ENCODE measurements at places on chromosomes 7 and 10. TPM values are rescaled to one million over a fixed set of nuclear protein-coding genes. Genes with fewer than 3 reads are reported as not detected.

The CALN1 gene
- total RNA-seq: 0.25 TPM

GRCh38 chr10:32004161-32004591 is 52.0 kb downstream of the KIF5B start:
- H3K4me3 ChIP-seq: no peak overlapping the region
- peaks cover 9% of the 10 kb centered on the region for H3K36me3 ChIP-seq
- H3K27me3 ChIP-seq: no peaks in the 10 kb centered on the region
- no peak overlapping the region for H3K27ac ChIP-seq
- no peak for DNase-seq

DNA sequence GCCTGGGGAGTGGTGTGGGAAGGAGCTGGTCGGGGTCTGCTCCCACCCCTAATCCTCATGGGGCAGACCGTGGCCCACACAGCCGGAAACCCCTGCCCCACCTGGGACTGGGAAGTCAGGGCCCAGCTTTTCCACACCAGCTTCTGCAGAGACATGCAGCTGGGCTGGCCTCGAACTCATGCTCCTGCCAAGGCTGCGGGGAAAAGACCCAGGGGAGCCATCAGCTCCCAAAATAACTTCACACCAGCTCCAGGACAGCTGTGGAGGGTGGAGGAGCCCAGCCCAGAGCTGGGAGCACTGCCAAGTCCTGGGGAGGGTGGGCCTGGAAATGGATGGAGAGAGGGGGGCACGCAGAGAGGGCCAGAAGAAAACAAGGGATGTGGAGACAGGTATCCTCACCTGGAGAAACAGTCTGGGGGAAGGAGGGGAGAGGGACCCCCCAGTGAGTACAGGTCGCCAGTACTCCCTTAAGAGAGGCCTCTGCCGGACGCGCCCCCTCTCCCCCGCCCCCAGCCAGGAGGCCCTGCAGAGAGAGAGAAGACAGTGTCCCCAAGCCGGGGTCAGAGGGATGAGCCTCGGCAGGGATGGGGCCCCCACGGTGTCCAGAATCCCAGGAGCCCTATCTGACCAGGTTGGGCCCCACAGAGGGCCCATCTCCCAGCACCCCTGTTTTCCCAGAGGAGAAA is 11.5 kb upstream of the GRIFIN start:
- H3K27ac ChIP-seq: no peak overlapping the region
- H3K27me3 ChIP-seq: no peaks in the 10 kb centered on the region

DNA sequence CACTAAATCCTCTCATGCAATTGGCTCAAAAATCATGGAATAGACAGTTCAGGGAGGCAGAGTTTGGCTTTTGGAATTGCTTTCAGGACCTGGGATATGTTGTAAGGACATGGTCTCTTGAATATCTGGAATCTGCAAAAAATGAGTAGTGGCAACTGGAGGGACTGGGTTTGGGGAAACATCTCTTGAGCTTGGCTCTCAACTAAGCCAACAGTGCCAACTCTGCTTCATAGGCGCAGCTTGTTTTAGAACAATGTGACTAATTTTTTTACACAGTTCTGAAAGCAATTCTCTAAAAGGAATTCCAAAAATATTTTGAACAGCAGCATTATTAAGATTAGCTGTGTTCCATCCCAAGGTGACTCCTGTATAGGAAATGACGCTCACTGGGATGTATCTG is 121.5 kb upstream of the DPP6 start:
- H3K27me3 ChIP-seq: no peaks in the 10 kb centered on the region
- H3K4me1 ChIP-seq: no peaks in the 10 kb centered on the region
- DNase-seq: no peak
- H3K27ac ChIP-seq: no peak overlapping the region

- H3K4me1 ChIP-seq: peaks cover 37% of the 10 kb centered on the region
- peak overlapping the region; percentile 96 for H3K4me3 ChIP-seq
- no peaks in the 10 kb centered on the region for H3K27me3 ChIP-seq
- peak overlapping the region; percentile 99 for H3K27ac ChIP-seq
These were observed 580 bp downstream of the MRPS16 start for GRCh38 chr10:73251683-73252444.

The SPDYE18 gene
- 0.89 TPM for total RNA-seq

DNA sequence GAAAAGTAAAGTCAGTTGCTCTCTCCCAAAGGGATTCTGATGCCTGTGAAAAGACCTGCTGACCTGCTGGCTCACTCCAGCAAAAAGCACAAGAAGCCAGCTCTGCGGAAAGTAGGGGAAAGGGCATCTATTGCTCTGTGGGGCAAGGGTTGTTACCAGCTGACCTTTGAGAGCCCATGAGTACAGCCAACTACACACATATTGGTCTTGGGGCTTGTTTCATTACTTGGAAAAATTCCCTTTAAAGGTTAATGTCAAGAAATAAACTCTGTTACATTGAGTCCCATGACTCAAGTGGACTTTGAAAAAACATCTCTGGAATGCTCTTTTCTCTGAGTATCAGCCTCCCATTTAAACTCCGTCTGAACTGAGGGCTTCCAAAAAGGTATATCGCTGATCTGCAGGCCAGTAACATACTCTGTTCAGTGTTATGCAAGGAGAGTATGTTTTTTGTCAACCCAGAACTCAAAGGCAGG is 53.2 kb downstream of the PANK1 start:
- peaks cover 36% of the 10 kb centered on the region for H3K36me3 ChIP-seq
- H3K27me3 ChIP-seq: no peaks in the 10 kb centered on the region
- peak overlapping the region; percentile 91 for H3K27ac ChIP-seq
- no peak for DNase-seq
- H3K4me3 ChIP-seq: no peak overlapping the region
- peaks cover 33% of the 10 kb centered on the region for H3K4me1 ChIP-seq

The MYH16 gene
- total RNA-seq: not detected

DNA sequence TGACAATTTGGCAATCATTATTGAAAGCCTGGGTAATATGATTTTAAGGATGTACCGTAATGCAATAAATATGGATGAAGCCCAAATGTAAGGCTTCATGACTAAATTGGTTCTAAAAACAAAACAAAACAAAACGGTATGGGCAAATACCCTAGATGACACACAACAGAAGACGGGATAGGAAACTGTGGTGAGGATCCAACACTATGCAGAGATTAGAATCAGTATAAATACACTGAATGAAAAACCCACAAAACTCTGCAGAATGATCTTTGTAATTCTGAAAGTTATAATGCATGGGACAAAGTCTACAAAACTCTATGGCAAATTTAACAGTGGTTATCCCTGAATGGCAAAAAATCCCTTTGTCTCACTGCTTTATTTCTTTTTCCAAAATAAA is 57.6 kb downstream of the MALSU1 start:
- H3K4me1 ChIP-seq: peaks cover 14% of the 10 kb centered on the region
- peaks cover 10% of the 10 kb centered on the region for H3K36me3 ChIP-seq

GRCh38 chr7:28988810-28989209 is 30.7 kb upstream of the TRIL start:
- DNase-seq: no peak
- peaks cover 45% of the 10 kb centered on the region for H3K4me1 ChIP-seq
- H3K27me3 ChIP-seq: no peaks in the 10 kb centered on the region
- peak overlapping the region; percentile 11 for H3K27ac ChIP-seq
- H3K4me3 ChIP-seq: no peak overlapping the region

DNA sequence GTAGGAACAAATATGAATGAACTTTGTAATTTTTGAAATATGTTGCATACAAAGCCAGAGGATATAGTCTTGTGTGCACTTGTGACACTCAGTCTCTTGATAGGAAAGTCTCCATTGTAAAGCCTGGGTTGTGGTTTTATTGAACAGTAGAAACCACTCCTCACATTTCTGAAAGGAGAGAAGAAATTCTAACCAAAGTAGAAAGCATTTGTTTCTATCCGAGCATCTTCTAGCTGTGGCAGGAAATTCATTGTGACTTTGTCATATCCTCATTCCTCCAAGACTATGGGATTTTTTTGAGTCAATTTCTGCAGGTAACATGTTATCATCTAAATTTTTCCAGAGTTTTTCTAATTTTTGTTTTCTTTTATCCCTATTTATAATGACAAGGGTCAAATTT is 55.5 kb upstream of the NCF1 start:
- peaks cover 39% of the 10 kb centered on the region for H3K36me3 ChIP-seq
- no peak overlapping the region for H3K27ac ChIP-seq
- no peak for DNase-seq
- no peak overlapping the region for H3K4me3 ChIP-seq

- no peak overlapping the region for H3K4me3 ChIP-seq
- H3K27me3 ChIP-seq: no peaks in the 10 kb centered on the region
- H3K27ac ChIP-seq: no peak overlapping the region
- DNase-seq: no peak
- H3K36me3 ChIP-seq: peaks cover 8% of the 10 kb centered on the region
These were observed 7.8 kb downstream of the DCLRE1A start for GRCh38 chr10:113846036-113846435.

GRCh38 chr7:117796889-117797288 is 76.4 kb downstream of the CTTNBP2 start:
- no peak for DNase-seq
- no peak overlapping the region for H3K27ac ChIP-seq
- H3K4me3 ChIP-seq: no peak overlapping the region
- no peaks in the 10 kb centered on the region for H3K4me1 ChIP-seq

DNA sequence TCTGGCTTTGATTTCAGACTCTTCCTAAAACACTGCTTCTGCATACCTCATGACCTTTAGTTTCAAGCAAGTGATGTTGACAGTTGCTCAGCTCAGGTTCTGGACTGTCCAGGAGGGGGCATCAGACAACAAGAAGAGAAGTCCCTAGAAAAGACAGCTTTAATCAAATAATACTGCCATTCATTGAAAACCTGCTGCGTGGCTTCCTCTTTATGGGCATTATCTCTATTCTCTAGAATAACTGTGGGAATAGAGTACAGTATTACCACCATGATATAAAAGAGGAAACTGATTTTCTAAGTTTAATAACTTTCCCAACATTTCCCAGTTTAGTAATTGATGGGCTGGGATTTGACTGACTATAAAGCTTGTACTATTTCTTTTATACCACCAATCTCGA is 170.4 kb downstream of the SNX13 start:
- peaks cover 28% of the 10 kb centered on the region for H3K4me1 ChIP-seq
- H3K36me3 ChIP-seq: no peaks in the 10 kb centered on the region
- H3K27me3 ChIP-seq: no peaks in the 10 kb centered on the region
- no peak overlapping the region for H3K27ac ChIP-seq
- DNase-seq: no peak

The CYP3A4 gene
- not detected for total RNA-seq

The UTF1 gene
- total RNA-seq: not detected

- no peak overlapping the region for H3K27ac ChIP-seq
- H3K4me3 ChIP-seq: no peak overlapping the region
- no peaks in the 10 kb centered on the region for H3K36me3 ChIP-seq
- H3K4me1 ChIP-seq: peaks cover 3% of the 10 kb centered on the region
These were observed 299.1 kb downstream of the PLXNA4 start for GRCh38 chr7:132276976-132277725.

- H3K4me1 ChIP-seq: peaks cover 3% of the 10 kb centered on the region
- no peaks in the 10 kb centered on the region for H3K27me3 ChIP-seq
- H3K36me3 ChIP-seq: no peaks in the 10 kb centered on the region
- H3K4me3 ChIP-seq: no peak overlapping the region
- no peak for DNase-seq
These were observed 32.3 kb downstream of the FAM107B start for GRCh38 chr10:14742382-14742781.

The EBLN1 gene
- total RNA-seq: not detected

DNA sequence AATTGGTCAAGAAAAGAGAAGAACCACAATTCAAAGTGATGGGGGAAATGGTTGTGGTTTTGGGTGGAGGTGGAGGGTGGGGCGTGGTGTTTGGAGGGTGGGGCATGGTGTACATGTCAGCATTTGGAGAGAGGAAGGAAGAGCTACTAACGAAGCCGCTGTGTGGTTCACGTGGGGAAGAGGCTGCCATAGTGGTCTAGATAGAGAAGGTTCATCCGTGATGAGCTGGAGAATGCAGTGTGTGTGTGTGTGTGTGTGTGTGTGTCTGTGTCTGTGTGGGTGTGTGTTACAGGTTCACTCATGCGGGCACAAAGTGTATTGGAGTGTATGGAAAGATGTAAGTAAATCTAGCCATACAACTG is 6.1 kb upstream of the VCL start:
- H3K27ac ChIP-seq: no peak overlapping the region
- H3K4me3 ChIP-seq: no peak overlapping the region
- peaks cover 2% of the 10 kb centered on the region for H3K4me1 ChIP-seq
- H3K27me3 ChIP-seq: no peaks in the 10 kb centered on the region
- no peaks in the 10 kb centered on the region for H3K36me3 ChIP-seq

- H3K4me3 ChIP-seq: no peak overlapping the region
- no peak overlapping the region for H3K27ac ChIP-seq
- no peak for DNase-seq
These were observed 685.3 kb upstream of the GALNT17 start for GRCh38 chr7:70446448-70447143.

- no peak for DNase-seq
- H3K4me3 ChIP-seq: no peak overlapping the region
These were observed 46.7 kb upstream of the STRIP2 start for GRCh38 chr7:129387537-129387936.

The HNRNPH3 gene
- total RNA-seq: 165 TPM

- no peaks in the 10 kb centered on the region for H3K27me3 ChIP-seq
- H3K36me3 ChIP-seq: peaks cover 3% of the 10 kb centered on the region
- H3K27ac ChIP-seq: no peak overlapping the region
- H3K4me1 ChIP-seq: peaks cover 20% of the 10 kb centered on the region
- DNase-seq: no peak
- no peak overlapping the region for H3K4me3 ChIP-seq
These were observed 41.8 kb downstream of the TMEM168 start for GRCh38 chr7:112748381-112748780.

DNA sequence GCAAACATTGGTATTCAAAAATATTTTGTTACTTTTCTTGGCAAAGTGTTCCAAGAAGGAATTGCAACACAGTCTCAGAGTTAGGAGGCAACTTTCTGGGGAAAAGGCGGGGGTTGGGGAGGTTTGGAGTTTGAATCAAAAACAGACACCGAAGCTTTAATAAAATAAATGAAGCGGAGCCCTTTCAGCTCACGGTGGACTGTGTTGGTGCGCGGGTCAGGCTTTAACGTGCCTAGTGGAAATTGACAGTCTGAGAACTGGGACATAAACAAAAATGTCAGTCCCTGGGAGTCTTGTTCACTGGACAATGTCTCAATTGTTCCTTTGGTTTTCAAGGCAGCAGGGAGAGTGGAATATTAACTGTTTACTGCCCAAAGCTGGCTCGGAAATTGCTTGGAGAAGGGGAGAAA is 109.3 kb downstream of the TCF7L2 start:
- H3K27me3 ChIP-seq: no peaks in the 10 kb centered on the region
- peaks cover 2% of the 10 kb centered on the region for H3K36me3 ChIP-seq
- H3K4me3 ChIP-seq: no peak overlapping the region
- DNase-seq: no peak
- H3K4me1 ChIP-seq: peaks cover 33% of the 10 kb centered on the region

The C7orf33 gene
- not detected for total RNA-seq

GRCh38 chr10:69224862-69225657 is 4.9 kb downstream of the HKDC1 start:
- H3K4me3 ChIP-seq: no peak overlapping the region
- H3K4me1 ChIP-seq: no peaks in the 10 kb centered on the region
- H3K27ac ChIP-seq: no peak overlapping the region
- peaks cover 2% of the 10 kb centered on the region for H3K27me3 ChIP-seq
